Vagina (tissue), 2 donors: ENCODE measurements at places on chromosomes 11 and 22.

DNA sequence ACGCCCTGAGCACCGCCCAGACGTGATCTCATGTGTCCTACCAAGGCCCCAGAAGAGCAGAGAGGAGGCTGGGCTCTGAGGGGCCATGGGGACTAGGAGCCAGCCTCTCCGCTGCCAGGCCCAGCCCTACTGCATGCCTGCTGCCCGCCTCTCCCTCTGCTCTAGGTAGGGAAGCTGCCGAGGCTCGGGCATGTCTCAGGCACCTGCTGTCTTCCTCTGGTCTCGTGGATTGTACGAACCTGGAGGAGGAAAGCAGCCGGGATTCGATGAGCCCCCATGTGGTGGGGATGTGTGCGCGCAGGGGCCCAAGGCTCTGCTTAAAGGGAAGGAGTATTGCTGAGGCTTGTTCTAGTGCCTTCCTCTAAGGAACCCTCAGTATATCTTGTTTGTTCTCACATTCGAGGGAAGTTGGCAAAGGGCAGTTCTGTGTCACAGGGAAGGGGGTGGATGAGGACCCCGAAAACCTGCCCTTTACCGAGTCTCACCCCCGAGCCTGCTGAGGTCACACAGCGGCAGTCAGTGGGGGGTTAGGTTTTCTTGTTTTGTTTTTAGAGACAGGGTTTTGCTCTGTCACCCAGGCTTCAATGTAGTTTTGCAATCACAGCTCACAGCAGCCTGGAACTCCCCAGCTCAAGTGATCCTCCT is 21.2 kb downstream of the DAGLA start:
- no peak overlapping the region for H3K27ac ChIP-seq
- no peaks in the 10 kb centered on the region for H3K36me3 ChIP-seq
- H3K4me1 ChIP-seq, result peaks cover 42% of the 10 kb centered on the region
- no peak for DNase-seq
- no peaks in the 10 kb centered on the region for H3K27me3 ChIP-seq
- H3K4me3 ChIP-seq, result no peak overlapping the region

- DNase-seq, result no peak
- H3K27ac ChIP-seq, result no peak overlapping the region
- H3K27me3 ChIP-seq, result no peaks in the 10 kb centered on the region
- H3K4me3 ChIP-seq, result no peak overlapping the region
- H3K36me3 ChIP-seq, result no peaks in the 10 kb centered on the region
Measured at GRCh38 chr11:38384568-38384967, 1786.5 kb upstream of the RAG2 start.

GRCh38 chr11:77223797-77224196 is 77.7 kb downstream of the GDPD4 start:
- no peaks in the 10 kb centered on the region for H3K36me3 ChIP-seq
- H3K4me1 ChIP-seq, result no peaks in the 10 kb centered on the region
- H3K27ac ChIP-seq, result no peak overlapping the region
- no peaks in the 10 kb centered on the region for H3K27me3 ChIP-seq
- DNase-seq, result peak; percentile 90

DNA sequence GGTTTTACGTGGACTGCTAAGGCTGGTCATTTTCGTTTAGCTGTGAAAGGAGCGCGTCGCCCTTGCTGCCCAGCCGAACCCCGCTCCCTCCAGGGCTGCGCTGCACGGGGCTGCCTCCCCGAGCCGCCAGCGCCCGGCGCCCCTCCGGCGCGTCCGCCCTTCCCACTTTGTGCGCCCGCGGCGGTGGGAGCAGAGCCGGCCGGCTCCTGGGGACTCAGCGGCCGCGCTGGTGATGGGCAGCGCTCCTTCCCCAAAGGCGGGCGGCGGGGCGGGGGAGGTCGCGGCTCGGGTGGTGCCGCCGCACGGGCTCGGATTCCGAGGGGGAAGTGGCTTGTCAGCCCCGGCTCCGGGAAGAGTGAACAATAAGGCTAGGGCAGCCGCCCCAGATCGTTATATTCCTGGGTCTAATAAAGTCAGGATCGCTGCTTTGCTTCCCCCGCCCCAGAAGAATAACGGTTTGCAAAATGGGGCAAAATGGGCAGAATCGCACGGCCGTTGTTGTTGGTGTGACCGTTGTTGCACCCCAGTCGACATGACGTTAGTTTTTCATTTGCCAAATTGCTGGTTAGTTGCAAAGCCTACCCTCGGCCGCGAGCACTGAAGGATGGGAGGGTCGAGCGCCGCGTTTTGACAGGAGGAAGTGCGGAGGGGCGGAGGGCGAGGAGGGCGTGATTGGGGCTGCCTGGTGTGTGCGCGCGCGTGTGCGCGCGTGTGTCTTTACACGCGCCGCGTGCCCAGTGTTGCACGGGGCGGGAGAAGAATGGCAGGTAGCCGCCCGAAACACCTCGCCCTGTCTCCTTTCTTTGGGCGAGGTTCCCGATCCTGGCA is 745 bp downstream of the NCAM1 start:
- no peaks in the 10 kb centered on the region for H3K36me3 ChIP-seq
- H3K4me1 ChIP-seq, result no peaks in the 10 kb centered on the region
- peak overlapping the region; percentile 73 for H3K4me3 ChIP-seq
- peaks cover 6% of the 10 kb centered on the region for H3K27me3 ChIP-seq

DNA sequence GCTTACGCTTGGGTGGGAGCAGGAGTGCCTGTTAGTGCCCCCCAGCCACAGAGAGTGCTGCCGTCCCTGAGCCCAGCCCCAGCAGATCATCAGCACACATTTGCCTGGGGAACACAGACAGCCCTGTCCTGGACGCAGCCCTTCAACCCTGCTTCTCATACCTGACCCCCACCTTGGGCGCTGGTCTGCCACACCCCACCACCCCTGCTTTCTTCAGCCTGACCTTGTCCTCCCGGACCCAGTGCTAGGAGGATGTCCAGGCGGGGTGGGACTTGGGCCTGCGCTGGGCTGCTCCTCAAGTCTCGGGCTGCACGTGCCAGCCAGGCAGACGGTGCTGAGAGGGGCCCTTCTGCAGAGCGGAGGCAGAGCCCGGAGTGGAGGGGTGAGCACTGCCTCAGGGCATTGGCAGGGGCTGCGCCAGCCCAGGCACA is 119.2 kb downstream of the KCNQ1OT1 start:
- no peak overlapping the region for H3K27ac ChIP-seq
- DNase-seq, result peak; percentile 80
- H3K4me3 ChIP-seq, result no peak overlapping the region

DNA sequence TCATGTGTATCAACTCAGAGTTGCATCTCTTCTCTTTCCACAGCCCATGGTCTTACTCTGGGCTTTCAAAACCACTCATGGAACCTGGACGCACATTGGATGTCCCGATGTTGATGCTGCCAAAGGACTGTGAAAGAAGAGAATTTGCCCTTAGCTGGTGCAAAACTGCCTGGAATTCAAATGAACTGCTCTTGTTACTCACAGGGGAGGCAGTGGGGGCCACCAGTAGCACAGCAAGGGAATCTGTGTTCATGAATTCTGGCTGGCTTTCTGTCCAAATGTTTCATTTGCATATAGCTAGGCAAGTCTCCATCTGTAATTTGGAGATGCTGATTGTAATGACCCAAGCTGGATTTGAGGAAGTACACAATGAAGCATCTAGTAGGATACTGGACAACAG is 24.9 kb downstream of the LMO2 start:
- no peak for DNase-seq
- H3K36me3 ChIP-seq, result no peaks in the 10 kb centered on the region
- peak overlapping the region; percentile 85 for H3K27ac ChIP-seq
- H3K4me1 ChIP-seq, result peaks cover 35% of the 10 kb centered on the region
- H3K4me3 ChIP-seq, result peak overlapping the region; percentile 59
- H3K27me3 ChIP-seq, result no peaks in the 10 kb centered on the region

DNA sequence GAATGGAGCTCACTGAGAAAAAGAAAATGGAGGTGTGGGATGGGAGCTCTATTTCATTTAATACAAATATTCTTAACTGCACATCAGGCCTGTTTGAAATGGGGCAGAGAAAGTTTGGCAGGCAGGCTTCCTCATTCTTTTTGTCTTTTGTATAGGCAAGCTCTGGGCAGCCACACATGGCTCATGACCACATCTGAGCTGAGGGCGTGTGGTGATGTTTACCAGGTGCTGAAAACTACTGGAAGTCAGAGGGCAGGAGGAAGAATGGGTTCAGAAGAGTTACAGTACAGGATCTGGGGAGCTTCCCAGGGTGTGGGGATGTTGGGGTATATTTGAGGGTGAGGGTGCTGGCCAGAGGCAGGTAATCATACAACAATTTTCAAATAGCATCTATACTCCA is 66.3 kb upstream of the NAV2 start:
- H3K27ac ChIP-seq, result no peak overlapping the region
- no peak overlapping the region for H3K4me3 ChIP-seq
- H3K36me3 ChIP-seq, result no peaks in the 10 kb centered on the region

GRCh38 chr11:85028329-85029101 is 598.6 kb downstream of the DLG2 start:
- no peaks in the 10 kb centered on the region for H3K27me3 ChIP-seq
- H3K4me3 ChIP-seq, result no peak overlapping the region
- H3K27ac ChIP-seq, result no peak overlapping the region
- no peaks in the 10 kb centered on the region for H3K36me3 ChIP-seq
- no peaks in the 10 kb centered on the region for H3K4me1 ChIP-seq
- no peak for DNase-seq

DNA sequence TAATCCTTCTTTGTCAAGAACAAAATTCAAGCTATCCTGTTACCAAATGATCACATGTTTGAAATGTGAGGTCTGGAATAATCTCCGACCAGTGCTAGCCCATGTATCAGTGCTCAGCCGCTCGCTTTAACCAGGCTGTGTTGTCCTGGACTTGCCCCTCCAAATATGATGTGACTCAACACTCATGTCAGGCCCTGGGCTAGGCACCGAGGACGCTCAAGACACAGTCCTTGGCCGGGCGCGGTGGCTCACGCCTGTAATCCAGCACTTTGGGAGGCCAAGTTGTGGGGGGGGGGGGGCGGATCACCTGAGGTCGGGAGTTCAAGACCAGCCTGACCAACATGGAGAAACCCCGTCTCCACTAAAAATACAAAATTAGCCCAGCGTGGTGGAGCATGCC is 54.1 kb upstream of the WNT7B start:
- peaks cover 43% of the 10 kb centered on the region for H3K4me1 ChIP-seq
- H3K36me3 ChIP-seq, result no peaks in the 10 kb centered on the region
- H3K27me3 ChIP-seq, result no peaks in the 10 kb centered on the region
- no peak for DNase-seq
- H3K4me3 ChIP-seq, result no peak overlapping the region

DNA sequence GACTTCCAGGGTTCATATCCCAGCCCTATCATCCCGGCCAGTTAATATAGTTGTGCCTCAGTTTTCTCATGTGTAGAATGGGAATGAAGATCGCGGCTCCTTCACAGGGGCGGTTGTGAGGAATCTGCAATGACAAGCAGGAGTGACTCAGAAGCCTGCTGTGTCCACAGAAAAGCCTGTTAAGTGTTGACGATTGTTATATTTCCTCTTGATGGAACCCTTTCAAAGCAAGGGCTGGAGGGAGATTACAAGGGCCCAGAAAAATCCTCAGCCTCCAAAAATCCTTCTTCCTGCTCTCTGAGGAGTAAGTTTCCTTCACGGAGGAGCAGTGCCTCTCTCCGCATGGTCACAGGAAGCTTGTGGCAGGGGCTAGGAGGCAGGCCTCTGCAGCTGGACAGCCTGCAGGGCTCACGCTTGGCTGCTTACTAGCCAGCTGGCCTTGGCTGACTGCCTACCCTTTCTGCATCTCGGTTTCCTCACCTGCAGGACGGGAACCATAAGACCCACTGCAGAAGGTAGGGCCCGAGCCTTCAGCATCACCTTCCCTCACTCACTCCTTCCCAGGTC is 63.4 kb downstream of the CACNG2 start:
- H3K4me1 ChIP-seq, result no peaks in the 10 kb centered on the region
- DNase-seq, result no peak
- H3K27ac ChIP-seq, result no peak overlapping the region
- no peaks in the 10 kb centered on the region for H3K27me3 ChIP-seq

DNA sequence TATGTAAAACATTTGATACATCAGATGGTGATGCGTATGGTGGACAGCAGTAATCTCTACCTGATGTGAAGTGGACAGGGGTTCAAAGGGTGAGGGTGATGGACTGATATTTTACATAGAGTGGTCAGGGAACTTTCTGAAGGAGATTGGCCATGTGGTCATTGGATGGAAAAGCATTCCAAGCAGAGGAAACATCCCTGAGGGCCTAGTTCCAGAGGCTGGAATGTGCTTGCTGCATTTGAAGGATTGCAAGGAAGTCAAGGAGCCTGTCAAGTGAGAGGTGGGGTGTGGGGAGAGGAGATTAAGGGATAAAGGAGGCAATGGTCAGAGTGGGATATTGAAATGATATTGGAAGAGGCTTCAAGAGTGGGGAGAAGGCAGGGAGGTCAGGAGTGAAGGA is 151.9 kb upstream of the NTM start:
- DNase-seq, result no peak
- H3K27me3 ChIP-seq, result no peaks in the 10 kb centered on the region
- H3K27ac ChIP-seq, result no peak overlapping the region
- H3K36me3 ChIP-seq, result no peaks in the 10 kb centered on the region

GRCh38 chr11:109347304-109347703 is 74.7 kb upstream of the C11orf87 start:
- H3K36me3 ChIP-seq, result no peaks in the 10 kb centered on the region
- H3K27me3 ChIP-seq, result no peaks in the 10 kb centered on the region
- H3K27ac ChIP-seq, result no peak overlapping the region
- no peak overlapping the region for H3K4me3 ChIP-seq

DNA sequence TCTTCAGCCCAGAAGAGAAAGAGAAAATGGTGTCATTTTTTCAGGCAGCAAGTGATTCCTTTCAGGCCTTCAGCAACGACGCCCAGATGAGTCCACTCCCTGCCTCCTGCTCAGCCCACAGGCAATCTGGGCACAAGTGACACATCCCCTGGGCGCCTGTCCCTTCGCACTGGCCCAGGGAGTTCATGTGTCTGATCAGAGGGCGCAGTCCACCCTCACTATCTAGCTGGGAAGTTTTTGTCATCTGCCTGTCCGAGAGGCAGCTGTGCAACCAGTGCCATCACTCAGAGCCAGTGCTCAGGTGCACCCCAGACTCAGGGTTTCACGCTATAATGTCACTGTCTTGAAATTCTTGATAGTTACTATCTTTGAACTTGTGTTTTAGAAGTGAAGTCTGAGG is 1.4 kb upstream of the KCNQ1OT1 start:
- no peaks in the 10 kb centered on the region for H3K27me3 ChIP-seq
- H3K36me3 ChIP-seq, result no peaks in the 10 kb centered on the region
- peak overlapping the region; percentile 88 for H3K27ac ChIP-seq
- no peak for DNase-seq
- H3K4me3 ChIP-seq, result no peak overlapping the region
- no peaks in the 10 kb centered on the region for H3K4me1 ChIP-seq

DNA sequence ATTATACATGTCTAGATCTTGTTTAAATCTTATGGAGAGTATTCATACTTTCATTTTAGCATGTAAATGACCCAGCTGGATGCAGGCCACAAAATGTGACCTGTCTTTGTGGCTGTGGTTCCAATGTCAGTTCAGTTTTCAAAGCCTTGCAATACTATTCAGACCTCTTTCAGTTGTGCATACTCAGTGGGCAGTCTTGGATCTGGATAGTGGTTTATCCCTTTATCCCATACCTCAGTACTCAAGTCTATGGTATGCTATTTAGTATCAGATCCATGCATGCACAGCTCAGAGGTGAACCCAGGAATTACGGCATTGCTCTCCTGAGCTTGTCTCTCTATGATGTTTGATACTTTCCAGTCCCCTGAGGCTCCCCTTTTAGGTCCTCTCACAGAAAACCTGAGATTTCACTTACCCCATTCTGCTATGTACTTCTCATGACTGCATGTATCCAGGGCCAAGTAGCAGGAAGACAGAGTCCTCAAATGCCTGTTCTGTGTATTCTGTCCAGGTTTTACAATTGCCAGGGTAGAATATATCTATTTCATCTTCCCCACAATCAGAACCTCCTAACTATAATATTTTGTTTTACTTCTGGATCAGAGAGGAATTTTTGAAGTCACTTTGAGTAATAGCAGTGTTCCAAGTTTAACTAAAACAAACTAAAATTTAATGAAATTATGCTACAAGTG is 6.9 kb upstream of the P4HA3 start:
- DNase-seq, result no peak
- no peak overlapping the region for H3K4me3 ChIP-seq
- no peaks in the 10 kb centered on the region for H3K27me3 ChIP-seq
- H3K36me3 ChIP-seq, result no peaks in the 10 kb centered on the region
- H3K4me1 ChIP-seq, result peaks cover 22% of the 10 kb centered on the region
- no peak overlapping the region for H3K27ac ChIP-seq
